ENCODE measurements at places on chromosomes 7 and 10.
A peak's percentile ranks its signal among the peaks of the same experiment; 100 is the strongest.

DNA sequence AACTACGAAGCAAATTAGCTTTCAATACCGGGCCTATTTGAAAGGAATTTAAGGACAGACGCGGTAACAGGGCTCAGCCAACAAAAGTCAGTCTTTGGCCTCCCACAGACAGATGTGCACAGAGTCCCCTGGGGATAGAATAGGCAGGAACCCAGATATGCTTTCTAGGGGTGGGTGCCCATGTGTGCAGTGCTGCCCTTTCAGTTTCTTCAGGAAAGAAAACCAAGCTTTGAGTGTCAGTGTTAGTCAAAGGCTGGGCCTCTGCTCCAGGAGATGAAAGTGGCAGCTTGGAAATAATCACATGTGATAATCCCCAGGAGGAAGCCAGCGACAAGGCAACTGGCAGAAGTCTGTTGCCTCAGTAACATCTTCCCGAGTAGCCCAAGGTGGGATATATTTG lies 43.8 kb upstream of the CSTF2T start:
- no peak for DNase-seq

DNA sequence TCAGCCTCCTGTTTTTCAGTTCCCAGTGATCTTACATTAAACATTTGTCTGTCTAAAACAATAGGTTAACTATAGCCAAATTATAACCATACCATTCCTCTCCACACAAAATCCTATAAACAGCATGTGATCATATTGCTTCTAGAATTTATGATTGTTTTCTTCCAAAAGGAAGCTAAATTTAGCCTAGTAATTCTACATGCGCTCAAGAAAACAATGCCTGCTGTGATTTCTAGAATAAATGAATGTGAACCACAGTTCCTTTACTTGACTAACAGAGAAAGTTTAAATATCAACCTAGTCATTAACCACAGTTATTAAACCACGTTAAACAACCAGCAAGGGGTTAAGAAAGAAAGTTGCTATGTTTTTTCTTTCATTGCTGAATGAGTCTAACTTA lies 26.4 kb downstream of the MET start:
- DNase-seq = no peak

GRCh38 chr7:43463401-43463980 lies 119.4 kb upstream of the STK17A start:
- no peak for DNase-seq

- peak; percentile 74 for DNase-seq
Measured at GRCh38 chr10:30583778-30584415, 45.7 kb downstream of the LYZL2 start.

GRCh38 chr7:41584746-41585145 lies 118.1 kb downstream of the INHBA start:
- DNase-seq = peak; percentile 55

GRCh38 chr10:77770081-77770867 lies 132.7 kb upstream of the KCNMA1 start:
- no peak for DNase-seq

- no peak for DNase-seq
Measured at GRCh38 chr7:115987486-115987885, 43.1 kb downstream of the TFEC start.

- no peak for DNase-seq
Measured at GRCh38 chr10:121243609-121244241, 354.5 kb downstream of the FGFR2 start.

DNA sequence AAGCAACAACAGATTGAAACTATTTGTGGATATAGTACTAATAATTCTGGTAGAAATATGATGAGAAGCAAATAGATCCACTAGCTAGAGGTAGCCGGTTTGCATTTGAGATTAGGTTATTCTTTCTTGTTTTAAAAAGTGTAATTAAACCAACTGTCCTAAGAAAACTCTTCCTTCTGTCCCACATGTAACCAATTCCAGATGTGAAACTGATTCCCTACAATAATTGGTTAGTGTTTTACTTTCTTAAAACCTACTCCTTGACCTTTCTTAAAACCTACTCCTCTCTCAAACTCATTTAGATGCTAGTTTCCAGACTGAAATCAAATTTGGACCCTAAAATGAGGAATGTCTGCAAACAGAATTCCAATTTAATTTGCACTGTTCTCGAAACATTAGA lies 521.5 kb downstream of the SUGCT start:
- no peak for DNase-seq

DNA sequence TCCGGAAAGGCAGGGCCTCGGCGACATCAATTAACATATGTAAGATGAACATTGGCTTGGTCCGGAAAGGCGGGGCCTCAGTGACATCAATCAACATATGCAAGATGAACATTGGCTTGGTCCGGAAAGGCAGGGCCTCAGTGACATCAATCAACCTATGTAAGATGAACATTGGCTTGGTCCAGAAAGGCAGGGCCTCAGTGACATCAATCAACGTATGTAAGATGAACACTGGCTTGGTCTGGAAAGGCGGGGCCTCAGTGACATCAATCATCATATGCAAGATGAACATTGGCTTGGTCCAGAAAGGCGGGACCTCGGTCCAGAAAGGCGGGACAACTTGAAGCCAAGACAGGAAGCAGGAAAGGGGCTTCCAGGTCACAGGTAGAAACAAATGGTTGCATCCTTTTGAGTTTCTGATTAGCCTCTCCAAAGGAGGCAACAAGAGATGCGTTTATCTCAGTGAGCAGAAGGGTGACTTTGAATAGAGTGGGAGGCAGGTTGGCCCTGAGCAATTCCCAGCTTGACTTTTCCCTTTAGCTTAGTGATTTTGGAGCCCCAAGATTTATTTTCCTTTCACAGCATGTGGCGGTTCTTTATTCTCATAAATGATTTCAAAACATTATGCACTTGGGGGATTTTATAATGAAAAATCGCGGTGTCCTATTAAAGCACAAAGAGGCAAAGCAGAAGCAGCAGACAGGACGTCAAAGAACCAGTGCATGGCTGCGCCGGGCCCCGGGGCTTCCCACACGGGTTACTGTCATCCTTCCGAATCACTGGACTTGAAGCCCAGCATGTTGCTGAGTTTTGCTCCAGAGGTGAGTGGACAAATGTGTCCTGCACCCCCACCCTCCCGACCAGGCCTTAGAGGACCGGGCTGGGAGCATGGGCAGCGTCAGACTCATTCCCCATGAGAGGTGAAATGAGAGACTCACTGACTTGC lies 43.1 kb upstream of the EN2 start:
- DNase-seq = no peak

- no peak for DNase-seq
Measured at GRCh38 chr7:22658031-22658430, 69.0 kb upstream of the IL6 start.

DNA sequence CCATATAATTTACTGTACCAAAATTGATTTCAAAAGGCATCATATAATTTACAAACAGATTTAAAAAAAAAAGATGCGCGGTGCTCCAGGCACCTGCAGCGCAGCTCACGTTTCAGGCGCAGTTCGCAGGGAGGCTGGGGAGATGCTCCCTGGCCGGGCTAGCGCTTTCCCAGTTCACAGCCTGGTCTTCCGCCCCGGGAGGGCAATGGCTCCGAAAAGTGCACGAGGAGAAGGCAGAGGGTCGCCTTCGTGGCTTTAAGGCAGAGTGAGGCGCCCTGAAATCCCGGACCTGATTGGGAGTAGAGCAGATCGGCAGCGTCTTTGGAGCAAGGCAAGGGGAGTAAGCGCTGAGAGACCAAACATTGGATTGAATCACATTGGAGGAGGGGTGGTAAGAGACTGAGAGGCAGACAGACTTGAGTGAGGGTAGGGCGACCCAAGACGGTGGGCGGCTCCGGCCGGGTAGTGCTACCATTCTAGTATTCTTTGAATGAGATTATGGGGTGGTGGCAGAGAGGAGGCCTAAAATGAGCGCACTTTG lies 1.5 kb downstream of the NEUROG3 start:
- no peak for DNase-seq

GRCh38 chr7:102916426-102916825 lies 3.6 kb downstream of the LRRC17 start:
- peak; percentile 52 for DNase-seq

GRCh38 chr10:23869996-23870395 lies 338.9 kb upstream of the KIAA1217 start:
- no peak for DNase-seq

DNA sequence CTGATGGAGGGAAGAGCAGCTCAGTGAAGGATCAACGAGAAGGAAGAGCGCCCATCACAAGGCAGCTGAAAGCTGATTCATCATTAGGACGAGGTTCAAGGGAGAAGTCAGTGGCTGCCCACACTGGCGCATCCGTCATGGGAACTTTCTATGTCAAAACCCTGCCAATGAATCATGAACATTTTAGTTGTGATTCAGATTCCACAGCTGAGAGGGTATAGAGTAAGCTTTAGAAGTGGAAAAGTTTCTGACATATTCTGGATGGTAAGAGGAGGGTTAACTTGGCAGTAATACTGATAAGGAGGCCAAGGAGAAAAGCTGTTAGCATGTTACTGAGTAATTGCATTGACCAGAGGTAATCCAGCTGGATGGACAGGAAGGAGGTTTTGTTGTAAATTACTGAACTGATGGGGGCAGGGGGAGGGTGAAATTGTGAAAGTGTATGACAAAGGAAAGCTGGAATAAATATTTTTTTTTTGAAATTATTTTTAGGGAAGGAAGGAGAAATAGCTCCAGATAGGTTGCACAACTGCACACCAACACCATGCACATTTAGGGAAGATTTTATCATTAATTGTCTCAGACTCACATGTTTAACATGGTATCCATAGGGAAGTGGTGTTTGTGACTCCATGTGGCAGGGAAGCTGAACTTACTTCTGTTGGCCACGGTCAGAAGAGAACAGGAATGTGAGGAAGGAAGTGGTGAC lies 78.3 kb upstream of the NRP1 start:
- DNase-seq = peak; percentile 96

- peak; percentile 25 for DNase-seq
Measured at GRCh38 chr10:103958996-103959395, 7.9 kb upstream of the SLK start.

- DNase-seq = peak; percentile 82
Measured at GRCh38 chr10:112963835-112964234, 13.8 kb downstream of the TCF7L2 start.

DNA sequence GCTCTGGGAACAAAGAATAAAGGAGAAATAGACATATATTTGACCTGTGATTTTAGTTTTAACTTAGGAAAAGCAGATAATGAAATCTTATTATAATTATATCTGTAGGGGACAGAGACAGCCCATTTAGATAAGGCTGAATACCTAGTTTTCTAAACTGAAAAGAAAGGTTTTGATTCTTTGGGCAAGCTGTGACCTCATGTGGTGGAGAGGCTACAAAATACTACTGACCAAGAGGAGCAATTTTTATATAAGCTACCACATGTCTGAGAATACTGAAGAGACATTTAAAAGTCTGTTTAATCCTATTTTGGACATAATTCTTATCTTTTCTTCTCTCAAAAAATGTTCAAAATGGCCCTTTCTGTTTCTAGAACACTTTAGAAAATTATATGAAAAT lies 271.0 kb downstream of the MTERF1 start:
- DNase-seq = no peak

- peak; percentile 89 for DNase-seq
Measured at GRCh38 chr10:3895045-3895631, 110.1 kb upstream of the KLF6 start.

GRCh38 chr10:102714621-102715455 lies at the start of gene SFXN2:
Gene SFXN2, plus strand, starts transcription at chr10:102714636. Its CDS starts 12,001 bp downstream, at chr10:102726637.
- DNase-seq = no peak

DNA sequence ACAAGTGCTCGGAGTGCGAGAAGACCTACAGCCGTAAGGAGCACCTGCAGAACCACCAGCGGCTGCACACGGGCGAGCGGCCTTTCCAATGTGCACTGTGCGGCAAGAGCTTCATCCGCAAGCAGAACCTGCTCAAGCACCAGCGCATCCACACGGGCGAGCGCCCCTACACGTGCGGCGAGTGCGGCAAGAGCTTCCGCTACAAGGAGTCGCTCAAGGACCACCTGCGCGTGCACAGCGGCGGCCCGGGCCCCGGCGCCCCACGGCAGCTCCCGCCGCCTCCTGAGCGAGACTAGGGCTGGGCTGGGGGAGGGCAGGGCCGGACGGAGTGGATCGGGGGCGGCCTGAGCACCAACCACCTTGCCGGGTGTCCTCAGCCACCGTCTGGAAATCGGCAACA lies 15.1 kb upstream of the ZNF212 start:
- DNase-seq = no peak

DNA sequence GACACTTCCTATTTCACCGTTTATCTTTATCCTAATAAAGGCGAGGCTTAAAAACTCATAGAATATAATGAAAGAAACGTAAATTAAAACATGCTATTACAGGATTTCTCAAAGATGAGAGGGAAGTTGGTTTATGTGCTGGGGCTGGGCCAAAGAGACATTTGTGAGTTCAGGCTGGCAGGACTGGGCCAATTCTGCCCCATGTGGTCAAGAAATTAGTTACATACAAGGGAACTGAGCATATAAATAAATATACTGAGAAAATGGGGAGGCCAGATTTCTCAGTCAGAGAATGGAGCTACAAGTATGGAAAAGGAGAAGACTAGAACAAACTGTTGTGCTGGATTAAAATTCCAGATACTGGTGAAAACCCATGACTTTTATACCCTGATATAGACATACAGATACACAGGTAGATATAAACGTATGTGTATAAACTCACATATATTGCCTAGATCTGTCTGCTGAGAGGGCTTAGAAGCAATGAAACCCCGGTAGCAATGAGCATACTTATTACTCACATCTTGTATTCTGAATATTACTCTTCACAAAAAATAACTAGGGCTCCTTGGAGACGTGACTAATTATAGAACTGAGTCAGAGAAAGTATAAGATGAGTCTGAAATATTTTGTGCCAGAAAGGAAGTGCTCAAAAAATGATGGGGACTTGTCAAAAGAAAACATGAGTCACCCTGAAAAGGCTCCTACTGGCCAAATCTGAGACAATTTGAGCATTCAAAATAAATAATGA lies 155.7 kb upstream of the FGFR2 start:
- peak; percentile 74 for DNase-seq

DNA sequence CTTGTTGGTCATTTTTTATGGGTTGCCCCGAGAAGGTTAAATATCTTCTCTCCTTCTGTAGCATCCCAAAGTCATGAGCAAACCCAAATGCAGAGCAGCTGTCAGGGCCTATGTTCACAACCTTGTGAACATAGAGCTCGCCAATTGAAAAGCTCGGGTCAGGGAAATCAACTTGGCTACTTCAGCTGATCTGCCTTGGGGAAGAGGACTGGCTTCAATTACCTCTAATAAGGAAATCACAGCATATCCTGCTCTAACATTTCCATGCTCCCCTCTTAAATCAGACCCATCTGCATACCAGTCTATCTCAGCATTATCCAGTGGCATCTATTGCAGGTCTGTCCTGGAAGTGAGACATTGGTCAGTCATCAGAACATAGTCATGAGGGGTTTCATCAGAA lies 105.6 kb downstream of the ANKRD26 start:
- DNase-seq = no peak

- no peak for DNase-seq
Measured at GRCh38 chr7:106070567-106071254, 41.4 kb downstream of the SYPL1 start.

- no peak for DNase-seq
Measured at GRCh38 chr10:29269486-29269885, 19.4 kb upstream of the LYZL1 start.

DNA sequence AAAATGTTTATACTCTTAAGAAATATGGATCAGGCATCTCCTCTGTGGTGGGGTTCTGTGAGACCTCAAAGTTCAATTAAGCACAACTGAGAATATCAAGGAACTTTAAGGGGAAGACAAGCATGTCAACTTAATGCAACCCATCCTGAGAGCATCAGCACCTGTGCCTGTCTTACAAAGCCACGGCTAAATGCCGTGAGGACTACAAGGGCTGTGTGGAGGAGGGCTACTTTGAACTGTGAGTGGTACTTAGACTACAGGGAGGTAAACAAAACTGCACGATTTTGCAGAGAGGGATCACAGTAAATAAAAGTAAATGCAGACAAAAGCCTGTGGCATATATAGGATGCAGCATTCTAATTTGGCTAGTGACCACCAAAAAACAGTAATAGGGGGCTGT lies 139.1 kb downstream of the ATE1 start:
- no peak for DNase-seq
